AG10803 (cell line): ENCODE measurements at places on chromosomes 1 and 21.
A peak's percentile ranks its signal among the peaks of the same experiment; 100 is the strongest.

GRCh38 chr1:174742805-174743653 lies 256.7 kb upstream of the CACYBP start:
- no peak for DNase-seq

- DNase-seq = no peak
Measured at GRCh38 chr1:229879746-229880145, 187.3 kb upstream of the GALNT2 start.

- no peak for DNase-seq
Measured at GRCh38 chr1:56320464-56321149, 258.8 kb downstream of the PLPP3 start.

DNA sequence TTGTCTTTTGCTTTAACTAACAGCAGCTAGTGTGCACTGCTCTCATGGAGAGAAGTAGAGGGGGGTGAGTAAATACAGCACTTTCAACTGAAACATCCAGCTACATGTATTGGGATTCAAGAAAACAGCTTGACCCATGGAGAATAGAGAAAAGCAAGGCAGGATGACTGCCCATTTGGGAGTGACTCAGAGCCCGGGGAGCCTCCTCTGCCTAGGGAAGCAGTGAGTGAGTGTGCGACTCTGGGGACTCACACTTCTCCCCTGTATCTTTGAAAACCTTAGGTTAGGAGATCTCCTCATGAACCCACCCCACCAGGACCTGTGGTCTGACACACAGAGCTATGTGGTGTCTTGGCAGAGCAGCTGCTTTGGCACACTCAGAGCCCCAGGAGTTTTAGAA lies 82.0 kb upstream of the PTGFR start:
- DNase-seq = peak; percentile 78

DNA sequence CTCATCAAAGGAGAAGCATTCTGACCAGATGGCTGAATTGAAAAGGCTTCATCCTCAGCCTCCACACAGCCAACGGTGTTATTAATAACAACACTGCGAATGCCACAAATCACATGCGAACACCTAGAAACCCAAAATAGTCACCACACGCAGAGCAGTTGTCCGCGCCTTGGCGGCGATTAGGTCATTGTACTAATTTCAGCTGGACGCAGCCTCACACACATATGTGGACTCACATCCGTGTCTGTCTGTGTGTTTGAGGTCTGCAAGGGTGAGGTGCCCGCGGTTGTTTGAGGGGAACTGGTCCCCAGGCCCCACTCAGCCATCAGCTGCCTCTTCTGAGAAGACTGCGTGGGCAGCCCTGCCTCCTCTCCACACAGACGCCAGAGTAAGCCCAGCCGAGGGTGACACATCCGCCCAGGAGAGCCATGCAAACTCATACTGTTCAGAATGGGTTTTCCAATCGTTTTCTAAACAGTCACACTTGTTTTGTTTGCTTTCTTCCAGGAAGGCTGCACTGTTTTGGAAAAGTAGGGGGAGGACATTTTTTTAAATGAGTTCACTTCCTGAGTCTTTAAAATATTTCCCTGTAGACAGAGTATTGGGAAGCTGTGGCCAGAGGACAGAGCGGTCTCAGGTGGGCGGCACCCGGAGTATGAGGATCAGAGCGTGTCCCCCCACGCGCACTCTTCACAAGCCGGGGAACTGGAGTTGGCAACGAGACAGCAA lies 53.4 kb downstream of the TOMM20 start:
- peak; percentile 92 for DNase-seq

- no peak for DNase-seq
Measured at GRCh38 chr21:37967036-37967435, 50.8 kb upstream of the KCNJ6 start.

GRCh38 chr1:95311014-95311413 lies 77.0 kb downstream of the RWDD3 start:
- no peak for DNase-seq

DNA sequence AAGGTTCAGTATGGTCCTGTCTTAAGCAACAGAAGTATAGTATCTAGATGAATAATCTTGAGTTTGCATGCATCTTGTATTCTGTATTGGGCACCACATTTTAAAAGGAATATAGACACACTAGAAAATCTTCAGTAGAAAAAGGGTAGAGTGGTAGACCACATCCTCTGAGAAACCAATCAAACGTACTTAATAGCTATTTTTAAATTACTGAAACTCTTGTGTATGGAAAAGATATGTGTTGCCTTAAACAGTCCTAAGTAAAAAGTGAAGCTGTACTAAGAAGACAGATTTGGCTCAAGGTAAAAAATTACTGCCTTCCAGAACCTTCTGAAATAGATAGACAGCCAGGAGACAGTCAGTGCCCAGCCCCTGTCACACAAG lies 3.1 kb downstream of the CTXND2 start:
- no peak for DNase-seq

- peak; percentile 98 for DNase-seq
Measured at GRCh38 chr1:192539297-192540092, 36.1 kb upstream of the RGS1 start.

DNA sequence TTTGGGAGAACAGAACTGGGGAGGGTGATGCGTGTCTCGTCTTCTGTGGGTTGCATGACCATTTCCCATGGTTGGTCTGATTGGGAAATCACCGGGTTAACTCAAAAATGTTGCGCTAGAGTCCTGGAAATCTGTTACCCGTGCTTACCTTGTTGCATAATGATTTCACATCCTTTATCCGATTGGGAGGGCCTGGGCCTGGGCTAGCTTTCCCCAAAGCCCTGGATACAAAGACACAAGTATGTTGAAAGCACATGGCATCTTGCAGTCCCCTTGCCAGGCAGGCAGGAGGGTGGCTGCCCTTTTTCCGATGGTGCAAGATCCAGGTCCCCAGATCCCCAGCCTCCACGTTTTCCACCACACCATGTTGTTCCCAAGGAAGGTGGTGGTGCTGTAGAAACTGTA lies 582 bp downstream of the TRPM2 start:
- DNase-seq = no peak

- DNase-seq = peak; percentile 97
Measured at GRCh38 chr1:201696217-201696761, 132.7 kb upstream of the IPO9 start.

DNA sequence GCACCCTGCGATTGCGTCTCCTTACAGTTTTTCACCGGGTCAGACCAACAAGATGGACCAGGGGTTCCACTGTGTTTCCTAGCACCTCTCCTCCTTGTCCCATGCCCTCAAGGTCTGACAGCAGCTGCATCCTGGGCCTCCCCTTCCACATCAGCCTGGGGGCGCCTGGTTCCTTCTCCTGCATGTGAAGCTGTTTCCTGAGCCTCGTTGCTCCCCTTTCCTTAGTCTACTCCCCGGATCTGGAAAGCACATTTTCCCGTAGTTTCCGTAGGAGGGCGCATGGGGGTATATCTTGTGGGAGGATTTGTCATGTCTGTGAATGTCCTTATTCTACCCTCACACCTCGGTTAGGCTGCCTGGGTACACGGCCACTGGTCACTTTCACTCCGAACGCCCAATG lies 6.1 kb downstream of the PRDM15 start:
- DNase-seq = no peak

- DNase-seq = peak; percentile 78
Measured at GRCh38 chr1:171817511-171818265, 23.6 kb upstream of the DNM3 start.

DNA sequence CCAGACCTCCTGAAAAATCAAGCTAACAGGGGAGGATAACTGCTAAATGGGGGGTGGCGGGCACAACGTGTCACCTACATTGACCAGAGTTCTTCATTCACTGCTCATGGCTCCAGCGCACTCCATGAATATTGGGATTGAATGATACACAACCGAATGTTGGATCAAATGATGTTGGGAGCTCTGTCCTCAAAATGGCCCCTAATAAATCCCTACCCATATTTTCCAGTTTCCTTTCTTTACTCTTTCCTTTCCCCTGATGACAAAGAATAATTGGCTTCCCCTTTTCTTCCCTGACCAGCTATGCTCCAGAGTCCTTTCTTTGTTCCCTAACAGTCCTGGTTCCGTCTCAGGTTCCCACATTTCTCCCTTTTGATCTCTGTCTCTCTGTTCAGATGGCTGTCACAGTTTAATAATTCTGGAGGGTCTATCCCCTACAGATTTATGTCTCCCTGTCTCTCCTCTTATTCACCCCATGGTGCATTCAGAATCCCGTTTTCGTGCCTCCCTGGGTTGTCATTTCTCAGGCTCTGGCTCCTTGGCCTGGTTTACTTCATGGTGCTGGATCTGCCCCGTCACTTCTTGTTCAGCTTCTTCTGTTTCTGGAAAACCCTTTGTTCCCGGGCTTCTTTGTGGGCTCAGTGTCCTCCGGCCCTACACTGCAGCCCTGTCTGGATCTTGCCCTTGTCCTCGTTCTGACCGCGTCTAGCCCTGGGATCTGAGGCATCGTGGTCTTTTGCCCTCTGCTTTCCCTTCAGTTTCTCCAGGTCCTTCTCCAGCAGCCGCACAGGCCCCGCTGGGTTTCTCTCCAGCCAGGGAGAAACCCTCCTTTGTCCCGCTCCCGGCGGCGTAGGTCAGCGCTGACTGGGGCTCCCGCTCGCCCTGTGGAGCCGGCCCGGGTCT lies 78.3 kb downstream of the NDUFS5 start:
- DNase-seq = no peak

- no peak for DNase-seq
Measured at GRCh38 chr21:24945910-24946309, 661.4 kb downstream of the MRPL39 start.

- DNase-seq = peak; percentile 61
Measured at GRCh38 chr1:93015590-93015989, 54.3 kb upstream of the DIPK1A start.

GRCh38 chr1:145999321-146000024 lies 3.1 kb upstream of the TXNIP start:
- DNase-seq = no peak

- DNase-seq = no peak
Measured at GRCh38 chr1:119636491-119637089, 11.5 kb downstream of the ZNF697 start.

- DNase-seq = no peak
Measured at GRCh38 chr1:110982320-110982719, 18.6 kb upstream of the LRIF1 start.

- DNase-seq = peak; percentile 67
Measured at GRCh38 chr1:182781841-182782586, 7.6 kb upstream of the NPL start.

DNA sequence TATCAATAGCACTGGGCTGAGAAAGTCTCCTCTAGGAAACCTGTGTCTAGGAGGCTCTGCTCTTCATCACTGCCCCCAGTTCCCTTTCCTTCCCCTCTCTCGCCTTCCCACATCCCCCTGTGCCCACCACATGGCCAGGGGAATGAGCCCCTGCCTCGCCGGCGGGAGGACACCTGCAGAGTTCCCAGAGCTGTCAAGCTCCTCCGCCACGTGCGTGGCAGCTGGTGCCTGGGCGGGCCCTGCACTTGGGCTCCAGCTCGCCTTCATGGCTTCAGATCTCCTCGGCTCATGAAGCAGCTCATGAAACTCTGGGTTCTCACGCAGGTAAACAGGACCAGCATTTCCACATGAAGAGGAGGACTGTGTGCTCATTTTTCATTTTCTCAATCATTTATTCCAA lies 62.8 kb downstream of the SIM2 start:
- DNase-seq = no peak

DNA sequence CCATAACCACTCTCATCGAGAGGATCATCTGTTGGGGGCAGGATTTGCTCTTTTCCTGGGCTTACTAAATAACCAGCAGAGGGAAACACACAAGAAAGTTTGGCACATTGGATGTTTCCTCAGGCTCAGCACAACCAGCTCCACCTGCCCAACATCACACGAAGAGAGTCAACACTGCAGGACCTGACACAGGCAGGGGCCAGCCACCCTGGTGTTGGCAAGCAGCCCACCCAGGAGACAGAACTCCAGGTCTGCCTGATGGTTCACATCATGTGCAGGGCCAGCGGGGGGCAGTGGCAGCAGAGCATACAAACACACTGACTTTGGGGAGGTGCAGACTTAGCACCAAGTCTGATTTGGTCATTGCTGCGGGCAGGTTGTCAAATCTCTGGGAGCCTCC lies 182.3 kb upstream of the GALNT2 start:
- no peak for DNase-seq

GRCh38 chr1:3597599-3597964 lies 13.7 kb downstream of the MEGF6 start:
- DNase-seq = no peak

GRCh38 chr1:1211541-1212441 lies 2.2 kb downstream of the TNFRSF4 start:
- DNase-seq = no peak

GRCh38 chr1:89262643-89263042 lies 10.0 kb downstream of the GBP5 start:
- peak; percentile 79 for DNase-seq

DNA sequence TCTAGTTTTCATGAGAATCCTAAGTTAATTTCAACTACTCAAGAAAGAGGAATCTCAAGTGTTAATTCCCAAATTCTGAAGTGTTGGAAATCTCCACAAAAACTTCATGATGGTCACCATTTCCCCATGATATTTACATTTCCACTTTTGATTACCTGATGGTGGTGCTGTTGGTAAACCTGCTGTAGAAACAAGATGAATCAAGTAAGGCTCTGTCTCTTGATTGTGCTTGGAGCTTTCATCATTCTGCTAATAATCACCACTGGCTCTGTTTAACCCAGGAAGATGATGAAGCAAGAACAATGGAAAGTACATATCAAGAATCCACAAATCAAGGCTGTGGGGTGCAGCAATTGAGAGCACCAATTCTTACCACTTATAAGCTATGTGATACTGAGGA lies 77.8 kb downstream of the C4BPA start:
- peak; percentile 5 for DNase-seq

DNA sequence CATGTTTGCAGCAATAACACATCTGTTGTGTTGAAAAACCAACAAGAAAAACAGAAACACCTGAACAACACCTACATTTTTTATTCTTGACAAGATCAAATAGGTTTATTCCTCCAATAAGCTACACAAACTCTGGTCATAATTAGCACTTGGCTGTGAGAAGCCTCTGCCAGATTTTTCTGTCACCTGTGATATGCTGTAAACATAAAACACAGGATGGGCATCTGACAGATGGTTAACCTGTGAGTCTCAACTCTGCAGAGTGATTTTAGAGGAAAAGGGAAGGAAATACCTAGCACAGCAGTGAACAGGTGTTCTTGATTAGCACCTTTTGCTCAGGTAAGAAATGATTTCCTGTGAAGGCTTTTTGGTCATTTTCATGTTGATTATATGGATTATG lies 175.4 kb upstream of the COA6 start:
- no peak for DNase-seq

- no peak for DNase-seq
Measured at GRCh38 chr1:20278692-20279130, 12.0 kb upstream of the VWA5B1 start.
